ENCODE measurements at places on chromosomes 6 and 20.
A peak's percentile ranks its signal among the peaks of the same experiment; 100 is the strongest.

DNA sequence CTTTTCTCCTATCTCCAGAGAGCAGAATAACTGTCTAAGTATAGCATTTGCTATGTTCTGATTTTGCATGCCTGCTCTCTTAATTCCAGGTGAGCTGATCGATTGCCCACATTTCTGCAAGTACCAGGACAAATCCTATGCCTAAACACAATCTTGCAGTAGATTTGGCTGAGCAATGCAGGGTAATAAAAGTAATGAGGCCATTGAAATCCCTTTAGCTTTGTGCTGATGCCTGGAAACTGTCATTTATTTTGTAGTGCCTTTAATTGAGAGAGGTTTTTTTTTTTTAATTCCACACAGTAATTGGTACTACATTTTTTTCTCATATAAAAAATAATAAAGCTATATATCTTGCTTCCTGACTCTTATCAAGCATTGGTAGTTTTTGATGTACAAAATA, 252.3 kb downstream of the NKAIN2 start:
- DNase-seq: peak; percentile 86

DNA sequence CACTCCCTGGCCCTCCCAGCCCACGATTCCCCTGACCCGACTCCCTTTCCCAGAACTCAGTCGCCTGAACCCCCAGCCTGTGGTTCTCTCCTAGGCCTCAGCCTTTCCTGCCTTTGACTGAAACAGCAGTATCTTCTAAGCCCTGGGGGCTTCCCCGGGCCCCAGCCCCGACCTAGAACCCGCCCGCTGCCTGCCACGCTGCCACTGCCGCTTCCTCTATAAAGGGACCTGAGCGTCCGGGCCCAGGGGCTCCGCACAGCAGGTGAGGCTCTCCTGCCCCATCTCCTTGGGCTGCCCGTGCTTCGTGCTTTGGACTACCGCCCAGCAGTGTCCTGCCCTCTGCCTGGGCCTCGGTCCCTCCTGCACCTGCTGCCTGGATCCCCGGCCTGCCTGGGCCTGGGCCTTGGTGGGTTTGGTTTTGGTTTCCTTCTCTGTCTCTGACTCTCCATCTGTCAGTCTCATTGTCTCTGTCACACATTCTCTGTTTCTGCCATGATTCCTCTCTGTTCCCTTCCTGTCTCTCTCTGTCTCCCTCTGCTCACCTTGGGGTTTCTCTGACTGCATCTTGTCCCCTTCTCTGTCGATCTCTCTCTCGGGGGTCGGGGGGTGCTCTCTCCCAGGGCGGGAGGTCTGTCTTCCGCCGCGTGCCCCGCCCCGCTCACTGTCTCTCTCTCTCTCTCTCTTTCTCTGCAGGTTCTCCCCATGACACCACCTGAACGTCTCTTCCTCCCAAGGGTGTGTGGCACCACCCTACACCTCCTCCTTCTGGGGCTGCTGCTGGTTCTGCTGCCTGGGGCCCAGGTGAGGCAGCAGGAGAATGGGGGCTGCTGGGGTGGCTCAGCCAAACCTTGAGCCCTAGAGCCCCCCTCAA, at the start of gene LTA:
LTA (plus strand) TSS at position 249 of the 871 bp plus-strand sequence; CDS start at position 703, 454 bp downstream.
- DNase-seq: no peak

DNA sequence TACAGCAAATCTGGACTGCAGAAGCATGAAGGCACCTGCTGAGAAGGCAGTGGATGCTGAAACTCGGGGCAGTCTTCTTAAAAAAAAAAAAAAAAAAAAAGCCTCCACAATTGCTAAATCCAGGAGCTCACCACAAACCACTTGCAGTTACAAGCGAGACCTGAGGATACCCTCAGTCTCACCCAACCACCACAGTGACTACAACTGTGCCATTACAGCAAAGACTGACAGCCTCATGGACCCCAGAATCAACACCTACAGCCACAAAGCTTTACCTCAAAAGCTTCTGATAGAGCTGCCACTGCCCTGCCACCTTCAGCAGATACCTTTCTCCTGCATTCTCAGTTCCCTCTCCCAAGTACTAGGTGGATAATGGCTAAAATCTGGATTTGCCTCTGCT, 9.0 kb downstream of the COL21A1 start:
- DNase-seq: no peak

DNA sequence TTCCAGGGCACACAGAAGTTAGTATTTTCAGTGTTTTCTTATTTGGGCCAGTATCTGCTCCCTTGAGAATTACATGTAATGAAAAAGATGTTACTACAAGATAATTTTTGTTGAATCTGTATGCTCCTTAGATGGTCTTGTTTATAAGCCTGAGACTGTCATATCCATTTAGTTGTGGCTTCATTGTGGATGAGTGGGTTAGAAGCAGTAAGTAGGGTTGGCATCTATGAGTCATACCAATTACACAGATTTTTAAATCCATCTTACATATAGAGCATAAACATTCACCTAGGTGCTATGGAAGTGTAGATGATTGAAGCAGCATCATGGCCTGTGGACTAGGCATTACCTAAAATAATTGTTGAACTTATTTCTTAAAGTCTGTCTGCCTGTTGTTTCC, 13.5 kb upstream of the BAG2 start:
- no peak for DNase-seq

- no peak for DNase-seq
These were observed 61.0 kb upstream of the NHSL1 start for GRCh38 chr6:138560130-138560860.

GRCh38 chr6:43740321-43740960, 29.6 kb upstream of the VEGFA start:
- DNase-seq: no peak

DNA sequence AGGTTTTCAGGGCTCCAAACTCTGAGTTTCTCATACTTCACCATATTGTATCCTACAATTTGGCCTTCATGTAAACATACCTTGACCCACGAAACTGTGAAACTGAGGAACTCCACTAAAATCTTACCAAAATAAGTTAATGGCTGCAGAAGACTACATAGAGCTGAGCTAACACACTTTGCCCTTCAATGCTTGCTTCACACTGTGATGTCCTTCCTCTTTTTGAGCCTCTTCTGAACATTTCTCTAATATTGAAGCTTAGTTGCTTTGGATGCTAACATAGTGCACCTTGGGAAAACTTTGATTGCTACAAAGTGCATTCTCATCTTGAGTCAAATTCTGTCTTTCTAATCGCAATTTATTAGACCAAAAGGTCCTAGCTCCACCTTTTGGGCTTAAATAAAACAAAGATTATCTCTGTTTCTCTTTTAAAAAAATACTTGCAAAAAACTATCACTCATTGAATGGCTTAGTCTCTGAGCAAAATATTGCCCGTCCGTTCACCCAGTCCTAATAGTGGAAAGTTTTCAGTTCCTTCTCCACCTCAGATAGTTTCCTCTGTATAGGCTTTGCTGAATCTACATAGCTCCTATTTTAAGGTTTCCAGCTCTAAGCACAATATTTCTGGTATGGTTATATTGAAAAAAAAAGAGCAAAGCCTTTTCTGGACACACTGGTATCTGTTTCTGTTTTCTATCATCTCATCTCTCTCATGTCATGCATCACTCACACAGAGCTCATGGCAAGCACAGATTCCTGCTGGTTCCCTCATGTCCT, 494.6 kb downstream of the RFPL4B start:
- DNase-seq: no peak

DNA sequence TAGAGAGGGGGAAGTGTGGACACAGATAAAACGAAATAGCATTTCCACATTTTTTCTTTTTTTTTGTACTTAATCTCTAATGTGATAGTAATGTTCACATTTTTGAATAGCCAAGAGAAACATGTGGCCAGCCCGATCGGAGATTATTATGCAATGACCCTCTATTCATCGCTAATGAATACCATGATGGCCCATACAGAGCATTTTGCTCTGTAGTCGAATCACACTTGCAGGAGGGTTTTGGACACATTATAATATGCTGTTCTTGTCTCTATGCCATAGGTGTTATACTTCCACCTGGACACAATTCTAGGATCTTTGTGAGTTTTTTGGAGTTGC, 60.1 kb downstream of the MTHFD1L start:
- no peak for DNase-seq

DNA sequence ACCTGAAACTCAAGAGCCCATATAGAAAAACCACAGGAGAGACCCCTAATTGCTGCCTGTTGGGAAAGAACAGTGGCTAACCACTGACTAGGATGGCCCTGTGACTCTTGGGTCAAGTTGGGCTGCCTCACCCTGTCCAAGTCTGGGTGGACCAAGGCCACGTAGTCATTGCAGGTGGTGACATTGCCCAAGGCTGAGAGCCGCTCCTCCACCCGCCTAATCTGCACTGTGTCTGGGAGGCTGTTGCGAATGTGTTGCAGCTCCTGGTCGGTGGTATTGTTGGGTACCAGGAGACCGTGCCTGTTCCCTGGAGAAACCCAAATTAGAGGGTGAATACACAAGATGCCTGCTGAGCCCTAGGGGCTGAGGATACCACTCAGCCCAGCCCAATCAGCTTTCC, 2.6 kb upstream of the MMP24OS start:
- no peak for DNase-seq

DNA sequence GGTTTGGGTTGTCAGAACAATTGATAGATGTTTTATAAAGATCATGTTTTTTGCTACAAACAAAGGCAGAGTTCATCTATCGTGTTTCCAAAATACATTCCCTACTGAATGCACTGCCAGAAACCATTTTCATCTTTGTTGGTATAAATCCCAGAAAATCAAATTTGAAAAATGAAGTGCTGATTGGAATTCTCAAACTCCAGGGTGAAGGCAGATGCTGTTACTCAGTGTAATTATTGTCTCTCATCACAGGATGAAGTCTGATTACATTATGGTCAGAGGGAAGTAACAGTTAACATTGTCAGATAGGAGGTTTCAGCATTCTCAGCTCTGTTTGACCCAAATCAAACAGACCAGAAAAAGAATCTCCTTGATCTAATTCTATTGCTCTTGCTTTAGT, 198.4 kb upstream of the KCNK16 start:
- no peak for DNase-seq

DNA sequence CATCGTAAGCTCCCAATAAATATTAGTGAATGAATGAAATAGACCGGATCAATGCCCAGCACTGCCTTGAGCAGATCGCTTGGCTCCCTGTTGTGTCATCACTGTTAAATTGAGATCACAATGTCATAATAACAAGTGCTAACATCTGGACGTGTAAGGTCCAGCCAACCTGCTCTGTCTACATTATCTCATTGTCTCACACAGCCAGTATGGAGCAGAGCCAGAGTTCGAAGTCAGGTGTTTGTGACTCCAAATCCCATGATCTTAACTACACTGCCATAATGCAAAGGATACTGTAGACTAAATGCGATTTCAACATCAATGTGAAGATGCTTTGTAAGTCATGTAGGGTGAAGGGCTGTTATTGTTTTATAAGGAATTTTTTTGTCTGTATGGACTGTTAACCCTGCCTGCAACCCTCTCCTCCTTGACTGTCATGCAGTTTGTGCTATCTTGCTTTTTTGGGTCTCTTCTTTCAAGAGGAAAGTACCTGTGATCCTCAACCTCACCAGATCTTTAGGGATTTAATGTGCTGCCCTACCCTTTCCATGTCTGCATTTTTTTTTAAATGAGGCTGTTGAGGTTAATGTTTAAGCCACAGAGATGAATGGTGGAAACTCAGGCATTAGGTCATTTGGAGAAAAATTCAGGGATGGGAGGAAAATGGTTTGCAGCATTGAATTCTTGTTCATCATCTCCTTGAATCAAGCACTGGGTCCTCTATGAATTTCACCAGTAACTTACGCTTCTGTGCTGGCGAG, 49.0 kb upstream of the OCSTAMP start:
- no peak for DNase-seq

- no peak for DNase-seq
These were observed 55.6 kb upstream of the CSE1L start for GRCh38 chr20:48990467-48990866.

- no peak for DNase-seq
These were observed 54.7 kb downstream of the ELOVL5 start for GRCh38 chr6:53294095-53294494.

DNA sequence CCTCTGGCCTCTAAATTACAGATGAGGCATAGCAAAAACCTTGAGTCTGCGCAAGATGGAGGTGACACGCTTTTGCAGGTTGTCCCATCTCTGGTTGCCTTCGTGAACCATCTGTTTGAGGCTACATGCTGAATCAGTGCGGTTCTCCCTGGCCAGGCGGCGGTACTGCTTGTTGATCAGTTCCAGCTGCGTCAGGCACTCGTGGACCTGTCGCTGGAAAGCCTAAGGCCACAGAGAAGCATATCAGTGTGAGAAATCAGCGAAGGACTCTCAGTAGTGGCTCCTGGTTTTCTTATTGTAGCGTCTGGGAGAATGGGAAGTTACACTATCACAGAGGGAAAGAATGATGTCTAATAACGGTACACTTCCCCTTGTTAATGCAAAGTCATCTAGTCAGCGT, 344.4 kb downstream of the ESR1 start:
- no peak for DNase-seq

DNA sequence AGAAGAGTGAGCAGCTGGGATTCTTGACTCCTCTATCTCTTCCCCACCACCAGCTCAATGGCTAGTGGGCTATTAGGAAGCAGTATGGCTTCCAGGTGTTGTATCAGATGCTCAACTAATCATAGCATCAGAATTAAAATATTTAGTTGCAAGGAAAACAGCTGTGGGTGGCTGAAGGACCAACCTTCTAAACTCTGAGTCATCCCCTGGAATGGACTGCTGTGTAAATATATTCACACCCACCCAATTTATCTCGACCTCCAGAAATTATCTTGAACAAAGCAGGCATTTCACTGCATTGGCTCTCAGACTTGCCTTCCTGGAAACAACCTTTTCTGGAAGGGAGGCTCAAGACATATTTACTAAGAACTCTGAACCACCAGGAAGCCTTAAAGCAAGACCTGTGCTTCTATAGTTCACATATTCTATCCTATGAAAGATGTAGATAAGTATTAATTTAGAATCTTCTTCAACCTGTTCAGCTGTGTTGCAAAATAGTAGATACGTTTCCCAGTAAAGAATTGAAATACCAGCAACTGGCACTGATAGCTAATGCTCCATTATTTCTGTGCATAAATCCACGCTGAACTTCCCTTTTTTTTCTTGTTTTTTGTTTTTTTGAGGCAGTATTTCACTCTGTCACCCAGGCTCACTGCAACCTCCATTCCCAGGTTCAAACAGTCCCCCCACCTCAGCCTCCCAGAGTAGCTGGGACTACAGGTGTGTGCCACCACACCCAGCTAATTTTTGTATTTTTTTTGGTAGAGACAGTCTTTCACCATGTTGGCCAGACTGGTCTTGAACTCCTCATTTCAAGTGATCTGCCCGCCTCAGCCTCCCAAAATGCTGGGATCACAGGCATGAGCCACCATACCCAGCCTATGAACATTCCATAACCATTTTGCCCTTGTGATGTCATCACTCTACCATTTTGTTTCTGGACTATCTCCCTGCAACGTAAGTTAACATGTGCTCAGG, 56.9 kb upstream of the CD2AP start:
- DNase-seq: no peak

DNA sequence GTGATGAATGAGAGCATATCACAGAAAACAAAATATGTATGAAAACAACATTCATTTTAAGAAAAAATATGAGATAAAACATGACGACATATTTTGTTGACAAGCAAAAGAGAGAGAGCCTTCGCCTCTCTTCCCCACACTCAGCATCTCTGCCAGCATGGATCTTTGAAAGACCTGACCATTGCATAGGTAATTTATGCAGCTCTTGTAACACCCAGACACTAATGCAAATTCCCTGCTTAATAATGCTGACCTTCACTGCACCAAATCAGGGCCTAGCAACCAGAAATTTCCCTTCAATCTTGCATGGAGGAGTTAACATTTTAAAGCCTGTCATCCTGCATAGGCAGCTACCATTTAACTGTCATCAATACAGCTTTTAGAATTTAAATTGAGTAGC, 50.0 kb upstream of the CNR1 start:
- DNase-seq: no peak

Data from NCI-H748 treated with DMSO at 0.1 percent for 48 hours (cell line).